ENCODE measurements at places on chromosomes 12 and 14.

DNA sequence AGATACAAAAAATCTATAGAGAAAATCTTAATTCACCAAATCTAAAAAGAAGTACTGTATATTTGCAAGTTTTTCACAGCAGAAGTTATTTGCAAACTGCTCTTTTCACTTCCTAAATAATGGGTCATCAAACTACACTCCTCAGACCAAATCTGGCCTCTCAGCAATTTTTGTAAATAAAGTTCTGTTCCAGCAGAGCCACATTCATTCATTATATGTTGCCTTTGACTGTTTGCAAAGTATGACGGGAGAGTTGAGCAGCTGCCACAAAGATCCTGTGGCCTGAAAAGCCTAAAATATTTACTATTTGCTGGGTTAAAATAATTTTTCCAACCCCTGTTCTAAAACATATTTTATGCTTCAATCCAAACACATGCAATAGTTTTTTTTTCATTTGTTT lies 1222.3 kb upstream of the SEL1L start:
- no peak for DNase-seq

- DNase-seq, result no peak
Measured at GRCh38 chr14:36662543-36663403, 1.1 kb downstream of the PAX9 start.

GRCh38 chr14:50366589-50366988 lies 30.1 kb downstream of the CDKL1 start:
- no peak for DNase-seq

DNA sequence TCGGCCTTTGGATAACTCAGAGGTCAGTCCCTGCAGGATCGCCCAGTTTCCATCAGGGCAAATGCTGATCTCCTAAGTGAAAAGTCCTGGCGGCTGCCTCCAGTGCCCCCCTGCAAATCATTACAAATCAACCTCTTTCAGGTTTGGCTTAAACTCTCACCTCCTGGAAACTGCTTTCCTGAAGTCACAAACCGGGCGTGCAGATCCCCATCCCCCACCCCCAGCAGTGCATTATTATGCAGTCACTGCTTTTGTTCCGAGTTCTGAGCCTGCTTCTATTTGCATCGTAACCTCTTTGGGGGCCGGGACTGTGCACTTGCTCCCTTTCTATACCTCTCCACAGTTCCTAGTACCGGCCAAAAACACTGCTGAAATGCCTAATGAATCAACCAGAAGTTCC lies at the start of gene USP44:
Gene USP44, minus strand, starts transcription at position 172 of the 400 bp plus-strand sequence. CDS start 17,220 bp downstream, outside the sequence.
- no peak for DNase-seq

GRCh38 chr14:71988939-71989338 lies 56.7 kb downstream of the RGS6 start:
- no peak for DNase-seq

DNA sequence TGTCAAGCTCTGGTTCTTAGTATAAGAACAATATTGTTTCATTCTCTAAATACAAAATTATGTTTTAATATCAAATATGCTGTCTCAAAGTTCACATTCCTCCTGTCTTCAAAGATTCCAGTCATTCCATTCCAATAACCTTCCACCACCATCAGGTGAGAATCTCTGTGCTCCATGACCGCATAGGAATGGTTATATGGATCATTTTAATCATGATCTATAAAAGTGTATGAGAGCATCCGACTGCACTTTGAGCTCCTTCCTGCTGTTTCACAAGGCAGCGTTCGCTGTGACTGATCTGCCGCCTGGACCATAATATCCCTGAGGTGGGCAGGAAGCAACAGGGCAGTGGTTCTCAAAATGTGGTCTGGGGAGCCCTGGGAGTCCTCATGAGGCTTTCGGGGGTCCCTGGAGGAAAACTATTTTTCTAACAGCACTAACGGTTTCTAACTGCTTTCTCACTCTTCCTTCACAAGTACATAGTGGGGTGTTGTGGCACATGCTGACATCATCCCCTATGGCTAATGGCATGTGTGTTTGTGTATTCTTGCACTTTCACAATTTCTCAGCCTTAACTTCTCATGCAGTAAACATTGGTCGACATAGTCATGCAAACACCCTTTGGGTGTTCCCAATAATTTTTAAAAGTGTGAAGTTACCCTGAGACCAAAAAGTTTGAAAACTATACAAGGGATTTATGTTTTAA lies 137.4 kb downstream of the ANO2 start:
- DNase-seq, result no peak

GRCh38 chr14:104676694-104677511 lies 12.5 kb upstream of the INF2 start:
- no peak for DNase-seq

GRCh38 chr12:106139422-106140171 lies 843 bp upstream of the NUAK1 start:
- DNase-seq, result peak; percentile 90

DNA sequence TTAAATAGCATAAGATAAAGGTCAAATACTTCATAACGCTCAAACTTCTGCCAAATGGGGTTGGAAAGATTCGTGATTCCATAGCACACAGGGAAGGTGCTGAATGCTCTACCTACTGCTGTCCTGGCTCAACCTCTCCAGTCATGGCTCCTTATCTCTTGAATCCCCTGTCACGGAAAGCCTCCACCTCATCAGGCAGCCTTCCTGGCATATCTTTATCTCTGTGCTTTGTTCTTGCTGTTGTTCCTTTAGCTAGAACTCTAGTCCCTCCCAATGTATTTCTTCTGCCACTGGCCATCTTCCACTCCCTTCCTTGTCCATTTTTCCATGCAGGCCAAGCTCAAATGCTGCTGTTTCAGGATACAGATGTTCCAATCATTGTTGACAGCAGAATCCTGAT lies 26.9 kb upstream of the TUNAR start:
- no peak for DNase-seq

- DNase-seq, result no peak
Measured at GRCh38 chr12:66071549-66071948, 59.0 kb downstream of the LLPH start.

GRCh38 chr14:80049055-80049454 lies 162.2 kb downstream of the DIO2 start:
- no peak for DNase-seq

DNA sequence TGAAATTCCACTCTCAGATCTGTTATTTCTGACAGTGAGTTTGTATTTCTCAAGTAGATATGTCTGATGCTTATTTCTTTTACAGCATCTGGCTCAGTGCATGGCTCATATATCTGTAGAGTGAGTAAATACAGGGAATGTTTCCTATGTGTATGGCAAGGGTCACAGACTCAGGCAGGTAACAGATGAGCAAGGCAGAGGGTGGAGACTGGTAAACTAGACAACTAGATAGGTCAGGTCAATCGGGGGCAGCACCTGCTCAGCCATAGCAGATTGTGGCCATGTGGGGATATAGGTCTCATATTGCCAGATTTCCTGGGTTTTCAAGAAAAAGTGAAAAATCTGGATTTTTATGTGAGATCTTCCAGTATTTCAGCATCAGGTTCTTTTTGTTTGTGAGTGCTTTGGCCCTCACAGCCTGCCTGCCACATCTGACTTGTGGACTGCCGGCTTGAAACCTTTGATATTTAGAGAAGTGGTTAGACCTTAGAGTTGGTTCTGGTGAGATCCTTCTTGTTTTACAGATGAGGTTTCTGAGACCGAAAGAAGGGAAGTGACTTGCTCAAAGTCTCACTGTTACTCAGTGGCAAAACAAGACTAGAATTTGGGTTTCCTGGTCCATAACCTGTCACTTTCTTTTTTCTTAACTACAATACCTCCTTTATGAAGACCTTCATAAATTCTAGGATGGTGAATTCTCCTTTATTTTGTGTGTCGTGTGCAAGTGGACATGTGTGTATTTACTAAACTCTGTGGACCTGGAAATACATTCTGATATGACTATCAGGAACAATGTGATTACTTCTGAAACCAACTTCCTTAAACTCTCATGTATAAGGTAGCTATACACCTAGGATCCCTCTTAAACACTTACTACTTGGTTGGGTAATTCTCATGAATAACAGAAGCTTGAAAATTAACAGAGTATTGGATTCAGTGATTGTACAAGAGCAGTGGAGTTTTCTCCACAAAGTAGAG lies 34.4 kb downstream of the PROX2 start:
- DNase-seq, result no peak
